Stimulated activated CD8-positive, alpha-beta memory T cell treated with anti-CD3 and anti-CD28 coated beads, Interleukin-2, amount 100 ng/mL, for 1 hour (primary cell): ENCODE measurements at places on chromosomes 2 and 18.

- no peak for DNase-seq
Measured at GRCh38 chr2:63680455-63680854, 91.7 kb downstream of the MDH1 start.

DNA sequence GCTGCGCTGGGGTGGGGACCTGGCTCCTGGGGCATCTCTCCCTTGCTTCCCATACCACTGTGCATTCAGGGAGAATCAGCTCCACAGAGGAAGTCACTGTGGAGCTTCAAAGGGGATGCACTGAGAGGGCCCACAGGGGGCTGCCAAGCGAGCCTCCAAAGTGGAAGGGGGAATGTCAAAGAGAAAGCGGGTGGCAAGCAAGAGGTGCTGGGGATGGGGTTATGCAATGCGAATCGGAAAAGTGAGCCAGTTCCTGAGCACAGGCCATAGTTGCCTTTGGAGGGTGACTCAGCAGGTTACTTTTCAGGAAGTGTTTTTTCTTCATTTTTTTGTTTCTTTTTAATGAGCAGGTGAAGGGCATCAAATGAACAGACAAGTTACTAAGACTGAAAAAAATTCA lies 17.6 kb downstream of the PMAIP1 start:
- DNase-seq, result no peak

GRCh38 chr2:146950911-146951310 lies 893.9 kb upstream of the ACVR2A start:
- no peak for DNase-seq

- no peak for DNase-seq
Measured at GRCh38 chr18:70659036-70659925, 370.4 kb downstream of the SOCS6 start.

- DNase-seq, result no peak
Measured at GRCh38 chr2:1803217-1804110, 59.1 kb upstream of the PXDN start.
